ENCODE measurements at places on chromosomes 6 and 20. TPM values are rescaled to one million over a fixed set of nuclear protein-coding genes. Genes with fewer than 3 reads are reported as not detected.

- DNase-seq, result no peak
These were observed 192.7 kb downstream of the KHDC1L start for GRCh38 chr6:73032586-73032985.

CYP24A1 gene
- 154 TPM for total RNA-seq

LHFPL5 gene
- 1.0 TPM for total RNA-seq

DNA sequence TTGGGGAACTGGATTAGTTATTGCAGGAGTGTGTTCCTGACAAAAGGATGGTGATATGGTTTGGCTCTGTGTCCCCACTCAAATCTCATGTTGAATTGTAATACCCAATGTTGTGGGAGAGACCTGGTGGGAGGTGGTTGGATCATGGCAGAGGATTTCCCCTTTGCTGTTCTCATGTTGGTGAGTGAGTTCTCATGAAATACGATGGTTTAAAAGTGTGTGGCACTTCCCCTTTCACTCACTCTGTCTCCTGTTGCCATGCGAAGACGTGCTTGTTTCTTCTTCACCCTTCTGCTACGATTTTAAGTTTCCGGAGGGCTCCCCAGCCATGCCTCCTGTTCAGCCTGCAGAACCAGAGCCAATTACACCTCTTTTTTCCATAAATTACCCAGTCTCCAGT lies 16.2 kb upstream of the TREM1 start:
- no peak for DNase-seq

- no peak for DNase-seq
These were observed 65.9 kb downstream of the FAM135A start for GRCh38 chr6:70479236-70479635.

NKAIN4 gene
- 5.0 TPM for total RNA-seq

HLA-DMB gene
- total RNA-seq, result 0.35 TPM

SLC22A7 gene
- not detected for total RNA-seq

TBXT gene
- not detected for total RNA-seq

TNFRSF6B gene
- total RNA-seq, result not detected

All from Caki2 (cell line).